HFF-Myc (cell line): ENCODE measurements at places on chromosomes 7 and 10.
A peak's percentile ranks its signal among the peaks of the same experiment; 100 is the strongest.

DNA sequence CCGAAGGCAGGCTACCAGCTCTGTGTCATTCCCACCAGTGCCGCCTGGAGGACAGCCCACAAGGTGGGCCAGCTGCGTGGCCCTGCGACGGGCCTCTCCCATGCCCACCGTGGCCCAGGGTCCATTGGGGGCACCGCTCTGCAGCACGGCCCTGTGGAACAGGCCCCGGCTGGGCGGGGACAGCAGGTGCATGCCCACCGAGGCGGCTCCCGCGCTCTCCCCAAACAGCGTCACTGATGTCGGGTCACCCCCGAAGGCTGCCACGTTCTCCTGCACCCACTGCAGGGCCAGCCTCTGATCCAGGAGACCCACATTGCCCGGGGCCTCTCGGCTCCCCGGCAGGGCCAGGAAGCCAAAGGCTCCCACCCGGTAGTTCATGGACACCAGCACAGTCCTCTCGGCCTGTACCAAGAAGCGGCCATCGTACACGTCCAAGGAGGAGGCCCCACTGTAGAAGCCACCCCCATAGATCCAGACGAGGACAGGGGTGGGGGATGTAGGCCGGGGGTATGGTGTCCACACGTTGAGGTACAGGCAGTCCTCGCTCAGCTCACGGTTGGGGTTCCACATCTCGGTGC, 2.3 kb downstream of the ACHE start:
- no peak for DNase-seq

DNA sequence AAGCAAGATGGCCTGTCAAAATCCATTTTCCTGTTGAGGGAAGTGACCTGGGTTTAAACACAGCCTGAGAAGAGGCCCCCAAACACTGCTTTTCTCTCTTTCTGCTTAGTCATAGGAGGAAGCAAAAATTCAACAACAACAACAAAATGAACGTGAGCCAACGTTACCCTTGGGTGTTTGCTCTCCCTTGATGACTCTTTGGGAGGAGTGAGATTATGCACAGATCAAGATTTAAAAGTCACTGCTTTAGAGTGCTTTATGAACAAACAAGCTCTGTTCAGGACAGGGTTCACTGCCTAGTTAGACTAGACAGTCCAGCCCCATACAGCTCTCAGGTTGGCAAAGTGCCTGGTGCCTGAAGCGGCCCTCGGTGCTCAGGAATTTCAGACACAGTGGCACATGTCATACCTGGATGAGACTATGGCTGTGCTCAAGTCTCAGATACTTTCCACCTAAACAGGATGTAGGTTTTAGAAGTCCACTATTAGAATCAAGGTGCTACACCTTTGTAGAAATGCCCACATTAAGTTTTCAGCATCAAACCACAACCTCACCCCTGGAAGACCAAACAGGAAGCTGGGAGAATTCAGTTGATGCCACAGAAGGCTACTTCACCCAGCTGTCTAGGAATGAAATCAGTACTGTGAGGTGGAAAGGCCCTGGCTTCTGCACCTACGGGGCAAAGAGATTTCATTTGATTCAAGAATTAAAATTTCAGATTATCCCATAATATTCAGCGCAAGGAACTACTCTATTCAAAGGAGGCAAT, 38.7 kb downstream of the DENND11 start:
- DNase-seq = no peak

GRCh38 chr7:36153571-36154097, 580 bp downstream of the EEPD1 start:
- no peak for DNase-seq

DNA sequence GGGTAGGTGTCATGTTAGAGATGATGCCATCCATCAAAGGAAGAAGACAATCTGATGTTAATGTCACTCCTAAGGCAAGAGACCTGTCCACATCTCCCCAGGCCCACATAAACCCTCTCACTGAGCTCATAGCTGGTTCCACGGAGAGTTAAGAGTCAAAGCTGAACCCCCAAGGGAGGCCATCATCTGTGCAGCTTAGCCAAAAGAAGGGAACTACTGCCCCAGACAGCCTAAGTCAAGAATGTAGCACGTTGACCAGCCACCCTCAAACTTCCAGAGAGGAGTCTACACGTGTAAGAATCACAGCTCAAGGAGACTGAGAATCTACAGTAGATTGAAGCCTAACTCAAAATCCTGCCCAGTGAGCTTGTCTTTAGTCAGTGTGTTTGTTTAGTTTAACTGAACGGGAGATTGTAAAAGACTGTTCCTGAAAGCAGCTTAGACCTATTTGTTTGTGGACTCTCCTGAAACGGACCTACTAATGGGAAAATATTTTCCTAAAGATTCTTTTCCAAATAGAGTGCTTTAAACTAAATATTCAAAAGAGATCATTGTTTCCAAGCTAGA, 192.7 kb upstream of the NFE2L3 start:
- no peak for DNase-seq

DNA sequence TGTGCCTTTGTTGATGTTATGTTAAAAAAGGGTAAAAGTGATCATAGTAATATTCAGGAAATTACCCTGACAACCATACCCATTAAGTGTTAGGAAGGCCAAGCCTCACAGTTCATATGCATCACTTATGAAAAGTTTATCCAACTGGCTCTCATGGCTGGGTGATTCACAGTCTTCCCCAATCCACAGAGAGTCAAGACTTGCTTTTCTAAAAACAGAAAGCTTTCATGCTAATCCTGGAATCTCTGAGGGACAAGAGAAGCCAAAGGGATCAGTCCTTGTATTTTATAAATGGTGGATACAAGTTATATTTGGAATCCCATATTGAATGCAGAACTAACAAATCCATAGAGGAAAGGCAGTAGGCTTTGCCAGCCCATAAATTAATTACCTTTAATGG, 218.3 kb downstream of the JAZF1 start:
- no peak for DNase-seq

GRCh38 chr10:29636178-29636577, 1.4 kb upstream of the SVIL start:
- DNase-seq = peak; percentile 54

DNA sequence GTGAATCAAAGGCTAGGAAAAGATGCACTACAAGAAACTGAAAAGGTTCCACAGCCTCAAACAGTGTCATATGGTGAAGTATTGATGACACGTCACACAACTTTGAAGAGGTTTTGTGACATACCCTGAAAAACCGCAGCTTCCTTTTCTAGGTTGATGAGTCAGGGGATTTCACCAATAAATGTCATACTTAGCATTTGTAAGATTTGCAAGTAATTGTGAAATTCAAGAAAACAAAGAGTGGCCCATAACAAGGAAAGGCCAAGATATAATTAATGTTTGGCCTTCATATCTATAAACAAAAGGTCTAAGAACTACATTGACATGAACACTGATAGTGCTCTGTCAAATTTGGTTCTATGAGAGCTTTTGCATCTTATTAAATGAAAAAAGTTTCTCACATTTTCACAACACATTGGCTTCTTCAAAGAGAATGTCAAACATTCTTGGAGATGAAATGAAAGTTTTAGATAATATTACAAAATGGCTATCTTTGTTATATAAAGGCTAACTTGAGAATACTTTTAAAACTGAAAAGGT, 62.0 kb upstream of the NAMPT start:
- DNase-seq = peak; percentile 85
